MG63 (cell line): ENCODE measurements at places on chromosomes 12 and 14. TPM values are rescaled to one million over a fixed set of nuclear protein-coding genes. Genes with fewer than 3 reads are reported as not detected.

Gene MAP3K9
- 0.17 and 0.76 TPM in 2 replicates for total RNA-seq

Gene BEST3
- total RNA-seq: 0.59 TPM in 1 of 2 replicates, not detected in the other

Gene KLRC2
- not detected in 2 replicates for total RNA-seq

Gene PLBD1
- total RNA-seq: 0.49 and 0.59 TPM in 2 replicates

Gene KRT75
- not detected in 2 replicates for total RNA-seq

Gene KLHL33
- not detected in 2 replicates for total RNA-seq

Gene BLTP3B
- total RNA-seq: 20.3 and 26.4 TPM in 2 replicates

Gene CELA1
- total RNA-seq: not detected in 2 replicates

Gene NAV3
- total RNA-seq: 6.7 and 20.7 TPM in 2 replicates

Gene LRIG3
- 20.9 and 28.5 TPM in 2 replicates for total RNA-seq

Gene SLC5A8
- not detected in 2 replicates for total RNA-seq

Gene IFNG-AS1
- total RNA-seq: not detected in 2 replicates

Gene PLCZ1
- not detected in 2 replicates for total RNA-seq

Gene STAC3
- 0.86 TPM in 1 of 2 replicates, not detected in the other for total RNA-seq

Gene NOC4L
- total RNA-seq: 23.1 and 40.1 TPM in 2 replicates

Gene CLECL1
- total RNA-seq: not detected in 2 replicates

Gene GLS2
- 1.5 TPM in 1 of 2 replicates, not detected in the other for total RNA-seq

Gene ASPG
- not detected in 2 replicates for total RNA-seq

DNA sequence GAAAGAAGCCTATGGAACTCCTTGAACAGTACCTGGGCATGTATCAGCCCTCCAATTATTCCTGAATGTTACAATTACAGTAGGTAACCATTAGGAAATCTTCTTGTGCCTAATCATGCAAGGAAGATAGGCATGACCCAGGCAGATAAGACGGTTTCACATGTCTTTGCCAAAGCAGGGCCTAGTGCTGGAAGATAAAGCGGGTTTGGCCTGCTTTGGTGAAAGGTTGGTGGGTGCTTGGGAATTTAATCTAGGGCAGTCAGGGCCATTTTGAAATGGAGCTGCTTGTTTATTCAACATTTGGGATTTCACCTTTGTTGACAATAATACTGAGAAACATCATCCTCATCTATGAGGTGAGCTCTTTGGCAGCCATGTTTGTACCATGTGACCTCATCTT lies 12.5 kb upstream of the SRSF5 start:
- no peak for DNase-seq

GRCh38 chr14:73264885-73265720 lies 27.8 kb downstream of the PAPLN start:
- DNase-seq: no peak

DNA sequence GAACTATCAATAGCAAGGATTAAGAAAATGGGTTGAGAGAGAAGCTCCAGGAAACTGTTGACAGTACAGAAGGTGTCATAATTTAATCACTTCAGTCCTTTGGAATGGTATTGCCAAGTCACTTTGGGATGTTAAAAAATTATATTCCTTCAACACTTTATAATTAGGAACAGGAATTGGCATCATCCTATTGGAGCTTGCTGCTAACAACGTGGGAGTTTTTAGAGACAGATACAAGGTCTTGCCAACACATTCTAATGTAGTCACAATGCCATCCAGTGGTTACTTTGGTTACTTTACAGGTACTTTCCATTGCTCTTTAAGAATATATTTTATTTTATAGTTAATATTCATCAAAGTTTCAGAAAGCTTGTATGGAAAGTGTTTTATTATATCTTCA lies 310.1 kb downstream of the SYT1 start:
- no peak for DNase-seq

DNA sequence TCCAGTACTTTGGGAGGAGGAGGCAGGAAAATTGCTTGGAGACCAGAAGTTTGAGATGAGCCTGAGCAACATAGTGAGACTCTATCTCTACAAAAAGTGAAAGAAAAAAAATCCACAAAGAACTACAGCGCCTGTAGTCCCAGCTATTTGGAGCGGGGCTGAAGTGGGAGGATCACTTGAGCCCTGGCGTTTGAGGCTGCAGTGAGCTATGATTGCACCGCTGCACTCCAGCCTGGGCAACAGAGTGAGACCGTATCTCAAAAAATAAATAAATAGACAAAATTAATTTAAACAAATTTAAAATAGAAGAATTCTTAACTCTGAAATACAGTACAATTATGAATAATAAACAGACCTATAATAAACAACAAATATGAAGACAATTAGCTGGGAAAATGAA lies 40.9 kb downstream of the ATL1 start:
- DNase-seq: no peak

- no peak for DNase-seq
Observed at GRCh38 chr12:18239526-18239925, 21.8 kb upstream of the PIK3C2G start.

DNA sequence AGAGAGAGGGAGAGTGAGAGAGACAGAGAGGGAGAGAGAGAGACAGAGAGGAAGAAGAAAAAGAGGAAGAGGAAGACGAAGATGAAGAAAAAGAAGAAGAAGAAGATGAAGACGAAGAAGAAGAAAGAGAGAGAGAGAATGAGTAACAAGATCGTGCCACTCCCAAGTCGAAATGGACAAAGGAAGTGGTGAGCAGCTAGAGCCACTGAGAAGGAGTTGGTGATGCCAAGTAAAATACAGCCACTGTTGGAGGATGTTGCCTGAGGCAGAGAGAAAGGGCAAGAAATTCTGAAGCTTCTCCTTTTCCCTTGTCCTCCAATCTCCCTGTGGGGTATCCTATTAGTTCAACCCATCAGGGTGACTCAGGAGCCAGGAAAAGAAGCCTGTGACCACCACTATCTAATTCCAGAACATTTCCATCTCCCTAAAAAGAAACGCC lies 12.5 kb upstream of the ANAPC5 start:
- DNase-seq: peak; percentile 53

GRCh38 chr14:90300611-90301047 lies 31.1 kb downstream of the NRDE2 start:
- DNase-seq: no peak

GRCh38 chr12:112199136-112199535 lies 73.8 kb downstream of the TRAFD1 start:
- DNase-seq: no peak

GRCh38 chr12:70994217-70994788 lies 73.8 kb upstream of the PTPRR start:
- peak; percentile 43 for DNase-seq

GRCh38 chr12:132206046-132206434 lies 61.8 kb downstream of the NOC4L start:
- no peak for DNase-seq

DNA sequence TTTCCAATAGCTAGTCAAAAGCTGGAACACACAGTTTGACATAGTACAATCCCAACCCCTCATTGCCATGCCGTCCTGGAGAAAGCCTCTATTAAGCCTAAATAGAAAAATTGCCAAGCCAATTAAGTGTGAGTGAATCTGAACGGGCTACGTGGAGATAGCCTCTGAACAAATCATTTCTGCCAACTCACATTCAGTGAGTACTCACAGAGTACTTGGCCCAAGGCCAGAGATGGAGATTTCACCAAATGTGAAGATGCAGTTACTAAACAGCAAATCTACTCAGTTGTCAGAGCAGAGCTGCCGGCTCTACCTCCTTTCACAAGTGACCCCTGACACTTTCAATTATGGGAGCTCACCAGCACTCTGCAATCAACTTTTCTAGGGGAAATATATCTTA lies 350.0 kb downstream of the GALC start:
- no peak for DNase-seq

DNA sequence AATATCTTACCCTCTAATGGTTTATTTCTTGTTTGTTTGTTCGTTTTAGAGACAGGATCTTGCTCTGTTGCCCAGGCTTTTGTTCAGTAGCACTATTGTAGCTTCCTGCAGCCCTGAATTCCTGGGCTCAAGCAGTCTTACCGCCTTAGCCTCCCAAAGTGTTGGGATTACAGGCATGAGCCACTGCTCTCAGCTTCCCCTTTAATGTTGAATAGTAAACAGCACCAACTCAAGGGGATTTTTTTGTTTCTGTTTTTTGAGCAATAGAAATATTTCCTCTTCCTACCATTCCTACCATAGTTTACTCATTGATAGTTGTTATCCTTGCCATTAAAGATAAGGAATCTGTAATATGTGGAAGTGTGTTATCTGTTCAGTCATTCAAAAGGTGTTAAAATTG lies 10.7 kb downstream of the ARID4A start:
- no peak for DNase-seq

GRCh38 chr14:77208979-77209318 lies 27.4 kb downstream of the TMEM63C start:
- DNase-seq: no peak

DNA sequence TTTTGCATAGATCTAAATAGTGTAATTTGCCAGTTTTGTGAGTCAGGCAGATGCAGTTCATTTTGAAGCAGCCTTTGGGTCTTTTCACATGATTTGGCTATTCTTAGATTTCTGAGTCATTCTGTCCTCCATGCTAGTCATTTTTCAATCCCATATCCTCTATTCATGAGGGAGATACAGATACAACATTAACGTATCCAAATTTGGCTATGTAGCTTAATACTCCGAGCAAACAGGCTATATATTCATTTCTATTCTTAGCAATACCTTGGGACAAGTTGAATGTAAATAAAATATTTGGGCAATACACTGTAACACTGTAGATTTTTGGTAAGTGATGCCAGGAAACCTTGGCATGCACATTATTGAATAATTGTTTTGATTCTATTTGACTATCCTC lies 270.7 kb upstream of the PDE3A start:
- DNase-seq: no peak

DNA sequence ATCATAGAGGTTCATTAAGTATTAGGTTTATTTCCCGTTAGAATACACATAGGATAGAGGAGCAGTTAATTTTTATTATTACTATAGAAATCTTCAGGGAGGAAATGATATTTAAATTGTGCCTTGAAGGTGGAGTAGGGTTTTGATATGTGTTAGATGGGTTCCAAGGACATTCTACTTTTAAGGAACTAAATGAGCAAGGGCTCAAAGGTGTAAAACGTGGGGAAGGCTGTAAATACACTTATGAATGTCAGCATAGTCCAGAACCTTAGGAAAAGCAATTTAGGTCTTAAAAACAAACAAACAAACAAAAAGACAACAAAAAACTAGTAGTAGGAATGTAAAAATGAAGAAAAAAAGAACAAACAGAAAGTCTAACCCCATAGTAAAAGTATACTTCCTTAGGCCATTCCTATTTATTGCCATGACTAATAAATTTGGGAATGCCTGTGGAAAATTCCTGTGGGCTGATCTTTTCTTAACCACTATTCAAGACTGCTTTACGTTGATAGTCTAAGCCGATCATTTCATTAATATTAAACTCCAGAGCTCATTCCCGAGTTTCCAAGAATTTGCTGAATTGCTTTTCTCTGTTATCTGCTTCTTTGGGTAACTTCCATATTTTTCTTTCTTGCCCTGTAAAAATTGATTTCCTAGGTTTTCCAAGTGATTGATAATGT lies 180.3 kb downstream of the RAD51B start:
- DNase-seq: no peak

DNA sequence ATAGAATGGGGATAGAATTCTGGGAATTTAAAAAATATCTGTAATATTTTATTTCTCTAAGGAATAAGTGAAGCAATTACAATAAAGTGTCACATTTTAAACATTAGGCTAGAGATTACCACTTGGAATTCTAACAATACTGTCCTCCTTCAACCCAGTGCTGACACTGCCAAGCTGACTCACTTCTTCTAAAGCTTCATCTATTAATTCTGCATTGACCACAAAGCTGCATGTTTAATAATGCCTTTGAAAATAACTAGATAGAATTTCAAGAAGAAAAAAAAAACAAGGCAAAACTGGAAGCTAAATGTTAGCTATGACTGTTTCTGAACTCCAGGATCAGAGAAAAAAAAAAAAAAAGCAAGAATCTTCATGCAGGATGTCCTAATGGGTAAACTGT lies 970.7 kb upstream of the FBXO33 start:
- DNase-seq: no peak

DNA sequence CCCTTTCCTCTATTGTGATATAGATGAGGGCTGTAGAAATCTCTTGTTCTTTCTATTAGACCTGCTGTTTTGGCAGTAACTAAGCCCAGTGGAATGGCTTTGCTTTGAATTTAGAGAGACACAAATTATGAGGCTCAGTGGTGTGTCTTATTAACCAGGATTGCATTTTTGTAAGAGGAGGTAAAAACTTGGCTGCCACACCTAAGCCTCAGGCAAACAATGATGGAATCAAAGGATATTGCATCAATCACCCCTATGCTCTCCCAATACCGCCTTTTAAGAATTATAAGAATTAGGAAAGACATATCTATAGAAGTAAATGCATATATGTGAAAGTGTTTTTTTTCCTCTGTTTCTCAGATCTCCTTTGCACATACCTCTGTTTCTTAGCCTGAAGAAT lies 63.3 kb downstream of the ACSS3 start:
- DNase-seq: no peak

DNA sequence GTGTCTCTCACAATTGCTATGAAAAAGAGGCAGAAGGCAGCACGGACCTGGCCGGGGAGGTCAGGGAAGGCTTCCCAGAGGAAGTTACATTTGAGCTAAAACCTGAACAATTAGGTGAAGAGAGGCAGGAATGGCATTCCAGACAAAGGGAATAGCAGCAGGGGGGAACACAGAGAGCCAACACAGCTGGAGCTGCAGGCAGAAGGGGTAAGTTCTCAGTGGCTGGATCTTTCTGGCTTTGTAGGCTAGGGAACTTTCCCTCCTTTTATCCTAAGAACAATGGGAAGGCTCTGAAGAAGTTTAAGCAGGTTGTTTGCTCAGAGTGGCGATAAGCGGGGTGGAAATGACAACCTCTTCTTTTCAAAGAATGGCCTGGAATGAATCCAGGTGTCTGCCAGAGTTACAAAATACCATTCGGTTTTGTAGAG lies 100.0 kb downstream of the PRIMA1 start:
- DNase-seq: no peak

- DNase-seq: peak; percentile 87
Observed at GRCh38 chr12:64633940-64634337, 23.6 kb downstream of the RASSF3 start.

GRCh38 chr12:75020068-75020557 lies 189.5 kb downstream of the KCNC2 start:
- DNase-seq: peak; percentile 18

GRCh38 chr12:96809522-96809921 lies 97.5 kb upstream of the NEDD1 start:
- no peak for DNase-seq

GRCh38 chr12:1720494-1720893 lies 29.6 kb downstream of the ADIPOR2 start:
- no peak for DNase-seq

DNA sequence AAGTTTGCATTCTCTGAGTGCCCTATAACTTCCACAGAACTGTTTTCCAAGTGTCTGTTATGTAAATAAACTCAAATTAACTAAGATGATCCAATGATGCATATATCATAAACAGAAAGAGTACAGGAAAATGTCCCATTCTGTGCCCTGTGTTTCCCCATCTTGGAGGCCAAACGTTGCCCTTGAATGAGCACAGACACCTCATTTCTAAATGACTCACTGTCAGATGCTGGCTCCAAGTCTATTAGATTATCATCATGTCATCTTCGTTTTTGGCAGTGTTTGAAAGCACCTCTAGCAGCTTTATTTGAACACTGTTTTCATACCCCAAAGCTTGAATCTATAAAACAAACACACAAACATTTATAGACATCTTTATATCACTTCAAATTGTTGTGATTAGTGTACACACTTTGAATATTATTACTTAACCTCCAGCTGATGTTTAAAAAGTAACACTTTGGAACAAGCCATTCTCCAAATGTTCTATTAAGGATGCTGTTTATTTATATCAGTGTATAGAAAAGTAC lies 424.2 kb downstream of the NOVA1 start:
- no peak for DNase-seq

GRCh38 chr14:51534610-51535011 lies 117.1 kb upstream of the FRMD6 start:
- no peak for DNase-seq
